ENCODE measurements at places on chromosomes 5 and 9.
A peak's percentile ranks its signal among the peaks of the same experiment; 100 is the strongest.

DNA sequence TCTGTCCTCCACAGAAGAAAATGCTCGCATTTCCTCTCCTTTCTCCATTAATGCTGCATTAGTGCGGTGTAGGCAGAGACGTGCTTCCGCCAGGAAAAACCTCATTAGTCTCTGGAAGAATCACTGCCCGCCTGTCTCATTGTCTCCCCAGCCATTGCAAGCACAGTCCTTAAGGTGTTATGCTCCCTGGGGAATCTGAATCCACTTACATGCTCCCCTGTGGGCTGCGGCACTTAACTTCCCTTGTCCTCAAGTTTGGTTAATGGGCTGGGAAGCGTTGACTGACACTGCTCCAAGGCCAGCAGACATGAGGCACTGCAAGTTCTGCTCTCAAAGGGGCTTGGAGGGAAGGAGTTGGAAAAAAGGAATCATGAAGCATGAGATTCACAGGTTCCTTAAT is 41.6 kb downstream of the TARS1 start:
- no peak for DNase-seq

GRCh38 chr9:2758162-2758897 is 41.0 kb downstream of the KCNV2 start:
- no peak for DNase-seq

DNA sequence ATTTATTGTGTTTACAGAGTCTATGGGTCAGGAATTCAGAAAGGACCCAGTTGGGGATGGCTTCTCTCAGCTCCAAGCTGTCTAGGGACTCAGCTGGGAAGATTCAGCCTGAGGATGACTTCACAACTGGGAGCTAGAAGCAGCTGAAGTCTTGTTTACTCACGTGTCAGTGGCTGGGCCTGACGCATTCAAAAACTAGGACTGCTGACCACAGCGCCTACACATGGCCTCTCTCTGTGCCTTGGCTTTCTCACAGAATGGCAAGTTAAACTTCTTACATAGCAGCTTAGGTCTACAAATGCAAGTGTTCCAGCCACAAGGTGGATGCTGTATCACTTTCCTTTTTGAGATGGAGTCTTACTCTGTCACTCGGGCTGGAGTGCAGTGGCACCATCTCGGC is 16.3 kb upstream of the PPP2CA start:
- peak; percentile 49 for DNase-seq

GRCh38 chr5:96703995-96704394 is 41.8 kb downstream of the CAST start:
- DNase-seq = no peak

- DNase-seq = no peak
Observed at GRCh38 chr5:160064417-160064810, 54.8 kb downstream of the PWWP2A start.

- DNase-seq = no peak
Observed at GRCh38 chr5:135102716-135103574, 68.9 kb upstream of the PITX1 start.

- DNase-seq = no peak
Observed at GRCh38 chr5:97115932-97116331, 26.5 kb downstream of the LIX1 start.

DNA sequence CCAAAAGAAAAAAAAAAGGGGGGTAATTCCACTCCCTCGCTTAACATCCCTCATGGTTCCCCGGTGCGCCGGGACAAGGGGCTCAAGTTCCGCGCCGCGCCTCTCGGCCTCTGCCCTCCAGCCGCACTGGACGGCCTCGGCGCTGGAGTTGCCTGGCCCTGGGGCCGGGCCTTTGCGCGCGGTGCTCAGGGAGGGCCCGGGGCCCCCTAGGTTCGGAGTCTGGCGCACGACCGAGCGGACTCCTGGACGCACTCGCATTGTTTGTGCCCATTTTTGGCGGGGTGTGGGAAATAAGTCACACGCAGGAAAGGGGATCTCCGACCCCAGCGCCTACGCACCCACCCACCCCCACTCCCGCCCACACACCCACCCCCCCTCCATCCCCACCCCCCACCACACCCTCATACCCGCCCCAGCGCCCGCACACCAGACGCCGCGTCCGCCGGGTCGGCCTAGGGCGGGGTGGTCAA is 381 bp downstream of the MED22 start:
- DNase-seq = peak; percentile 62

DNA sequence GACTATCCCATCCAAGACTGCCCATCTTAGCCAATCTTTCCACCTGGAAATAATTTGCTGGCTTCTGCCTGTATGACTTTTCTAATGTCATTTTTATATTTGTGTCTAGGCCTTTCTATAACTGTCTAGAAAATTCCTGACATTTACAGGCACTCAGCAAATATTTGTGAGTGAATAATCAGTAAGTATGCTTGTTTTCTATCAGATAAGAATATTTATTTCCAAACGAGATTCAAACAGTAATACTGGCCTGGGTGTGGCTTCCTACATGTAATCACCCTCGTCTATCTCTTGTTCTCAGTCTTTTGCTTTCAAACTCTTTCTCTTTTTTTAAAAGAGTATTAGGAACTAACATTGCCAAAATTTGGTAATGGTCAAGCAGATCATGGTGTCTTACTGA is 466.2 kb downstream of the RAB3C start:
- DNase-seq = no peak

- DNase-seq = peak; percentile 87
Observed at GRCh38 chr9:16213781-16214515, 656.5 kb downstream of the BNC2 start.

GRCh38 chr5:137666901-137667300 is 69.0 kb downstream of the KLHL3 start:
- no peak for DNase-seq

DNA sequence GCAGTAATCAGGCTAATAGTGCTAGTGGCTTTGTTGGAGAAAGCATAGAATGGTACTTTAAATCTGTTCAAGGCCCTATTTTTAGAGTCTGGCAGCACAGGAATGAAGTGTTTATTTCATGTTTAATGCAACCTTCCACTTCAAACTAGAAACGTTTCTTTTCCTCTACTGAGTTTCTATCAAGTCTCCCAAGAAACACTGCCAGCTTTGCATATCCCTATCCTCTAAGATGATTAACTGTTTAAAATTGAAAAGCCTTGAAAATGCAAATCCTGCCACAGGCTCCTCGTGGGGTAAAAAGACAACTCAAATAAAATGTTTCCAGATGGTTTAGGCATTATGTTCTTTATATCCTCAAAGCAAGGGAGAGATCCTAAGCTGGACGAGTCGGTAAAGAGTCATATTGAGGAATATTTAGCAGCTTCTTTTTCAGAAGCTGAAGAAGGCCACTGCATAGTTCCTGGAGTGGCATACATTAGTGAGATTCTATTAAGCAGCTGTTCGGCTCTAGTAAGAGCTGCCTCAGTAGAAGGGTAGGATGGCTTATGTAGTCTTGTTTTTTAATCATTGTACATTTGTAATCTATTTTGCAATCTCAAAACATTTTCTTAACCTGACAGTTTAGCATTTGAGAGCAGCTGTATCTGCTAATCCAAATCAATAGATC is 251.2 kb downstream of the CHSY3 start:
- no peak for DNase-seq

DNA sequence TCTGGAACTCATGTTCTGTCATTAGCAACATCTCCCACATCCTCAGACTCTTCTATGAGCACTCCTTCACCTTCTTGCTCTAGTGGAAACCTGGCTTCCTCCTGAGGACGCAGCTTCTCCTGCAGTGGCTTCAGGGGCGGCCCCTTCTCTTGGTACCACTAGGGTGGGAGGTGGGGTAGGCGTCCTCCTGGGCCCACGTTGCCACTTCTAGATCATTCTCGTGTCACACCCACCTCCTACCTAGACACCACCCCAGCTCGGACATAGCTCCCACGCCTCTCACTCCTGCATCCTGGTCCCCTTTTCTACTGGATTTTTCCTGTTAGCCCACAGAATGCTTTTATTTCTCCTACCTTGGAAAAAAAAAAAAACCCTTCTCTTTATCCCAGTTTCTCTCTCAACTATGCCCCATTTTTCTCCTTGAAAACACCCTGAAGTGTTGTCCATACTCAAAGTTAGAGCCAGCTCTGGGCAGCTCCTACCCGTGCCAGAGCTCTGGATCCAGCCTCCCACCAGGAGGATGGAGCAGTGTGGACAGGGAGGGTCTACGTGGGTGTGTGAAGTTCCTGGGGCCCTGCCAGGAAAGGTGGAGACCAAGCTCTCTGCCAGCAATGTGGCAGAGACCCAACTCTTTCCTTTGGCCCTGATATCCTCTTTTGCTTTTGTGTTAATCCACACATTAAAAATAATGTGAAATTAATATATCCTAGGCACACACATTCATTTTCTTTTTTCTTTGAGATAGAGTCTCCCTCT is 179.2 kb downstream of the HSPA4 start:
- DNase-seq = no peak

DNA sequence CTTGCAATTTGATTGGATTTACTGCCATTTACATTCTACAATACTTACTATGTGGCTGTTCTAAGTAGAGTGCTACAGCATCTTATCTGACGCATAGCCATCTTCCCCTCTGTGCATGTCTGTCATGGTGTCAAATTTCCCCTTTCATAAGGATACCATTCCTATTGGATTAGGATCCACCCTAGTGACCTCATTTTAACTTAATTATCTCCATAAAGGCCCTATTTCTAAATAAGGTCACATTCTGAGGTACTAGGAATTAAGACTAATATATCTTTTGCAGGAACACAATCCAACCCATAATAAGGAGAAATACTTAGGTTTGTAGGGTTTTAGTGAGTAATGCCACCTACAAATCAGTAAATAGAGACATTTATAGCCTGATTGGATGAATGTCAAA is 268.0 kb downstream of the ADAMTSL1 start:
- DNase-seq = no peak

- DNase-seq = no peak
Observed at GRCh38 chr9:115133649-115134048, 15.7 kb upstream of the TNC start.

- no peak for DNase-seq
Observed at GRCh38 chr5:96876292-96876850, at the start of gene ERAP2. Gene ERAP2, plus strand, starts transcription at chr5:96876500. Its CDS starts 3,186 bp downstream, at chr5:96879686.
